ENCODE measurements at places on chromosomes 11 and 22.

DNA sequence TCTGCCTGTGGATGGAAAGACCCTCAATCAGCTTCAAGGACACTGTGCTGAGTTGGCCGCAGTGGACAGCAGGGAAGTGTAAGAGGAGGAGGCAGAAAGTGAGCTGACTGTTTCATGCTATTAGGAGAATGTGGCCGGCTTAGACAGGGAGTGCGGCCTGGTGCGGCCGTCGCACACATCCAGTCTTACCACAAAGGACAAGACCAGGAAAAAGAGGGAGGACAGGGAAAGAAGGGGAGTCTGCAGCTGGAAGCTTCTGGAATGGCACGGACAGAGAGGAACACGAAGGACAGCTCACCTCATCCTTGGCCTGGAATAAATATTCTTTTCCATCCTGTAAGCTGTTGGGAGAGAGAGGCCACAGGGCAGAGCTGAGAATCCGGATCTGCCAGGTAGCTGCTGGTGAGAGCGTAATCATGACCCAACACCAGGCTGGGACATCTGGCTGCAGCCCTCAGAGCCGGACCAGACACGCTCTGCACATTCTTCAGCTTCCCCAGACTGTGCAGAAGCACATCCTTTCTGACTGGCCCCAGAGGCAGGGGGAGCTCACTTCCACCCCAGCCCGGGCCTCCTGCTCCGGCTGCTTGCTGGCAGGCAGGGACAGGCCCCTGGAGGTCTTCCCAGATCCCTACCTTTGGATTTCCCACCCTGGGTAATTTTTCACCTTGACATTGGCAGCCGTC lies 8.6 kb upstream of the RBM4B start:
- DNase-seq = no peak

DNA sequence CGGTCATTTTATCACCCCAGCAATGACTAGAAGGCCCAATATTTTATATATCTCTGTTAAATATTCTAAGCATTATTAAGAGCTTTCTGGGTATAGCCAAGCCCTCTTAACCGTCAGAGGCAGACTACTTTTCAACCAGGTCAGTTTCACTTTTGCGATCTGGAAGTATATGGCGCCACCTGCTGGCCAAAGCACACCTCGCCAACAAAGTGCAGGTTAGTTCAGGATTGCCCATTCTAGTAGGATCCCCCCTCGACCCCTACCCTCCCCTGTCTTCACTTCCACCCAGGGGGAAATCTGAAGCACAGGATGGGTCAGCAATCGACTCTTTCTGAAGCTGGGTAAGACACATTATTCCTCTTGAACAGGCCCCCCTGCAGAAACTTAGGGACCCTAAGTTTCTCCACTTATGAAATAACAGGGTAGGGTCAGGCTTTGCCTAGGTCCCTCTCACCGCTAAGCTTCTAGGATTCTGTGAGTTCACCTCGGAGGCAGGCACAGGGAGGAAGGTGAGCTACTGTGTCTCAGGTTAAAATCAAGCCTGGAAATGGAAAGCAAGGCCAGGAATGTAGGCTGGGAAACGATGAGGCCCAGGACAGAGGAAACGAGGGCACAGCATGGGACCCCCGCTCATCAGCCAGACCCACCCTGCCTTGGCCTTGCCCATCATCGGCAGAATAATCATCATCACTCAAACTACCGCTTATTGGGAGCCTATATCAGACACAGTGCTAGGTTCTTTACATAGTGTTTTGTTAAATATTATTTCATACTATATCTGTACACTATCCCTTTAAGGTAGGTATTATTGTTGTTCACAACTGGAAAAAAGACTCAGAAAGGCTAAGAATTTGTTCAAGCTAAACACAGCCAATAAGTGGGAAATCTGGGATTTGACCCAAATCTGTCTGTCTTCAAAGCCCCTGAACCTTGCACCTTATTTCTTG lies 35.6 kb downstream of the KCNJ1 start:
- peak; percentile 23 for DNase-seq

DNA sequence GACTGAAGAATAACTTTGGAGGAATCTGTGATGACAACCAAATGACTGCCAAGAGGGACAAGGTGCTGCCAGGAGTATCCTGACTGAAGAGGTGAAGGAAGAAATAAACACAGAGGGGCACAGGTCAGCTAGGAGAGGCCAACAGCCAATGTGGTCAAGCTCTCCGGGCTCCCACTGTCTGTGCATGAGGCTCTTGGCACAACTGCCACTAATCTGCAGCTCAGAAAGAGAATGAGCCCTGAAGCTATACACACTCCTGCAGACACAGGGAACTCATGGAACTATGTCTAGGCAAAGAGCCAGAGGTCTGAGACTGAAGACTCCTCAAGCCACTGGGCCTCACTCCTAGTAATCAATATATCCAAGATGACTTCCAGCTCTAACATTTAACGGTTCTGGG lies 7.0 kb downstream of the THRSP start:
- no peak for DNase-seq

GRCh38 chr11:105699203-105699602 lies 89.3 kb downstream of the GRIA4 start:
- DNase-seq = no peak

- DNase-seq = no peak
Observed at GRCh38 chr11:41522899-41523672, 63.6 kb upstream of the LRRC4C start.

DNA sequence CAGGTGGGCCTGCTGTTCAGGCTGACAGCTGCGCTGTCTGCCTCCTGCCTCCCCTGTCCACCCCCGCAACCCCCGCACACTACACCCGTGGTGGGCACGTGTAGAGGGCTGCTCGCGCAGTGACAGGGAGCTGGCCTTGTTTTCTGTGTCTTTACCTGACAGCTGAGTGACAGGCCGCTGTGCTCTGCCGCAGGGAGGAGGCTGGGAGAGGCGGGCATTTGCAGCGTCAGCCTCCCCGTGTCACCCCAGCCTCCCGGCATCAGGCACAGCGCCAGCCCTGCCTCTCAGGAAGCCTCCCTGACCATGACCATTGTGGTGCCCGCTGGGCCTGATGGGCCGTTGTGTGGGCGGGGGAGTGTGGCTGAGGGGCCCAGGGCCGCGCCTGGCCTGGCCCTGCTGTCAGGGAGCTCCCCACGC lies 32.0 kb upstream of the RELT start:
- DNase-seq = peak; percentile 18

DNA sequence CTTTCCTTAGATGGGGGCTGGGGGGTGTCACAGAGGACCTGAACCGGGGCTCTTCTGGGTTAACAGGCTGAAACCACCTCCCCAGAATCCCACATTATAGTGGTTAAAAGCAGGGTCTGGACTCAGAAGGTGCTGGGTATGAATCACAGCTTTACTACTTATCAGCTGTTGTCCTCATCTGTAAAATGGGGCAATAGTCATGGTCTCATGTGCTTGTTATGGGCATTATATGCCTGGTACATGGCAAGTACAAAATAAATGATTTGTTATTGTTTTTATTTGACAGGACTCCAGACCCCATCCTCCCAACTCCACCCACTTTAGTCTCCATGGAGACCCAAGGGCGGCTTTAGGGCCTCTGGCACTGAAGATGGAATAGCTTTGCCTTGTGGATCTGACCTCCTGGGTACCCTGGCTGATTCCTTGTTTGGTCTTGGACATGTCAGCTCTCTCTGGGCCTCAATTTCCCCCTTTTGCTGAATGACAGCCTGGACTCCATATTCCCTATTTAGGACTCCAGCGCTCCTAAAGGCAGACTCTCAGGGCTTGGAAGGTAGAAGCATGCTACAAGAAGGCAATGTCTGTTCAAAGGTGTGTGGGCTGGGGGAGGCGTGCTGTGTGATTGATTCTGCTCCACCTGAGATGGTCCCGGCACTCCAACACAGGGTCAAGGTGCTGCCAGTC lies 812 bp upstream of the SMTN start:
- DNase-seq = no peak

GRCh38 chr11:1195682-1196515 lies 27.0 kb upstream of the MUC5B start:
- no peak for DNase-seq

GRCh38 chr22:20466659-20467379 lies 28.8 kb downstream of the KLHL22 start:
- DNase-seq = no peak

DNA sequence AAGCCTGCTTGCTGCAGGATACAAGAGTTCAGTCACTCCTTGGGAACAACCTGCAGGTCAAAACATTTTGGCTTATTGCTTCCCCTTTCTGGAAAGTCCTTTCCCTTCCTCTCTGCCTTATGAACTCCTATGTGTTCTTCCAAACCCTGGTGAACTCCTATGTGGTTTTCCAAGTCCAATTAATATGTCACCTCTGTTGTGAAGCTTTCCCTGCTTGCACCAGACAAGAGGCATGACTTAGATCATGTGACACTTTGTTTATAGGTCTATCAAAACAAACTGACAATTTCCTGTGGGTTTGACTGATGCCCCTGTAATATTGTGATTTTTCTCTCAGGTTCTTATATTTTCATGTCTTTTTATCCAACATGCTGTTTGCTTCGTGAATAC lies 64.2 kb downstream of the ENDOD1 start:
- no peak for DNase-seq

DNA sequence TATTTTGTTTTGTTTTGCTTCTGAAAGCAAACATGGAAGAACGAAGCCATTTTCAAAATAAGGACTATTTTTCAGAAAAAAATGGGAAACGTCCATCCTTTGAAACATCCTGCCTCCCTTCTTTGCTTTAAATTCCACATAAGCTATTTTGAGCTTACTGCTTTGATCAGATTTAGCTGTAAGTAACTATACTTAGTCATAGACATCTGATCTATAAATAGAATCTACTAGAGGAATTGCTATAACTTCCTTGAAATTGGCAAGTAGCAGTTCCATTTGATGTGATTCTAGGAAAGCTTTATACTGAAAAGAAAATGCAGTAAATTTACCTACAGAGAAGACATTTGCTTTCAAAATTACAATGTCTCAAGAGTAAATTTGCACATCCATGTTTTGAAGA lies 305.8 kb downstream of the TTC28 start:
- DNase-seq = no peak

GRCh38 chr11:94938095-94939055 lies 35.0 kb downstream of the CWC15 start:
- no peak for DNase-seq

DNA sequence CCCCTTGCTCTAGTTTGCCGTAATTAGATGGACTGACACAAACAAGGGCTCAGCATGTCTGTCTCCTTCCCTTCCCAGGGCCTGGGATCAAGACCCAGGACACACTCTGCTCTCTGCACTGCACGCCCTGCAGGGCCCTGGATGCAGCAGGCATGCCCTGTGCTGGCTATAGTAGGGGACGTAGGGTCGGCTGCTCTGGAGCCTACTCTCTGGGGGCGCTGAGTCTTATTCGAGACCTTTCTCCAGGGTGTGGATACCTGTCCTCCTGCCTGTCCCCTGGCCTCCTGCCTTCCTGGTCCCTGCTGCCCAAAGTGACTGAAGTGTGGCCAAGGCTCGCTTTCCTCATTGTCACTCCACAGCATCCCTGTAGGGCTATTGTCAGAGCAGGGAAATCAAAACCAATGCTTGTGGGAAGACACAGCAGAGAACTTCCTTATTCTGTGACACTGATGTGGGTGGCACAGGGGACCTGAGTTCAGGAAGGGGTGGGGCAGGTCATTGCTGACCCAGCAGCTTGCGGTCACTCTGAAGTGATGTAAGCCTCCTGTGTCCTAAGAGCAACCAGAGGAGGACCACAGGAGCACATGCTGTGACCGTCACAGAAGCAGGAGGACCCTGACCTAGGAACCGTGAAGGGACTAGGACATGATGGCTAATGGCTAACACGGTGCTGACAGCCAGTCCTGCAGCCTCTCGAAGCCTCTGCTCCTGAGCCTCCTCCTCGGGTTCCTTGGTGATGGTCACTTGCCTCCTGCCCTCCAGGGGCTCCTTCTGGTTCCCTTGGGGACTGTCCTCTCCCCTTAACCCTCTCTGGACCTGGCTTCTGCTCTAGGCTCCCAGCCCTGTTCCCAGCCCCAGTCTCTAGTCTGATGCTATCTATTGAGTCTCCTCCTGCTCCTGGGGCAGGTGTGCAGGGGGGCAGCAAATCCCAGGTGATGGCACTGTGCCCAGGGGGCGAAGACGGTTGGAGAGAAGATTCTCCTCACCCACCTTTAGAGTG lies 10.3 kb downstream of the APOBEC3A start:
- DNase-seq = no peak

GRCh38 chr11:29265792-29266191 lies 751.0 kb downstream of the KCNA4 start:
- no peak for DNase-seq

DNA sequence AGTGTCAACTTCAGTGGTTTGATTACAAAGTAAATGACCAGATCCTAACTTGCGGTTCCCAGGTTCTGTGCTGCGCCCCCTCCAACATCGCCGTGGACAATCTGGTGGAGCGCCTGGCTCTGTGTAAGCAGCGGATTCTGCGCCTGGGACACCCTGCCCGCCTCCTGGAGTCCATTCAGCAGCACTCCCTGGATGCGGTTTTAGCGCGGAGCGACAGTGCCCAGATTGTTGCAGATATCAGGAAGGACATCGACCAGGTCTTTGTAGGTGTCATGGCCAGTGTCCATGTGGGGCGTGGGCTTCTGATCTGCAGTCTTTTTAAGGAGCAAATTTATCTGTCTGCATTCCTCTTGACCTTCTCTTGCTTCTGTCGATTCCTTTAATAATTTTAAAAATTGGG lies 11.1 kb downstream of the IGHMBP2 start:
- no peak for DNase-seq

DNA sequence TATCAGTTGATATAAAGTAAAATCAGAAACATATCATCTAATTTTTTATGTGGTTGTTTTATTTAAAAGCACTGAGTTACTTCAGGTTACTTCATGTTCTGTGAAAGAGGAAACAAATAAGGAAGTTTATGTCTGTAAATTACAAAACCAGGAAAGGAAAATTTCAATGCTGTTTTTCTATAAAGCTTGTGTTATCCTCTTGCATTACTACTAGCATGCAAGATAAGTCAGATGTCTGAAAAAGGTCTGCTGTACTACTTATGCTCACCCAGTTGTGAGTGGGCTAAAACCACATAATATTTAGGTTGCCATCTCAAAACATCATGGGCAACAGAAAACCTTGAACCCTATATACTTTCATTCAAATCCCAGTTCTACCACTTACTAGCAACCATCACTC lies 121.5 kb downstream of the ATG16L2 start:
- no peak for DNase-seq

DNA sequence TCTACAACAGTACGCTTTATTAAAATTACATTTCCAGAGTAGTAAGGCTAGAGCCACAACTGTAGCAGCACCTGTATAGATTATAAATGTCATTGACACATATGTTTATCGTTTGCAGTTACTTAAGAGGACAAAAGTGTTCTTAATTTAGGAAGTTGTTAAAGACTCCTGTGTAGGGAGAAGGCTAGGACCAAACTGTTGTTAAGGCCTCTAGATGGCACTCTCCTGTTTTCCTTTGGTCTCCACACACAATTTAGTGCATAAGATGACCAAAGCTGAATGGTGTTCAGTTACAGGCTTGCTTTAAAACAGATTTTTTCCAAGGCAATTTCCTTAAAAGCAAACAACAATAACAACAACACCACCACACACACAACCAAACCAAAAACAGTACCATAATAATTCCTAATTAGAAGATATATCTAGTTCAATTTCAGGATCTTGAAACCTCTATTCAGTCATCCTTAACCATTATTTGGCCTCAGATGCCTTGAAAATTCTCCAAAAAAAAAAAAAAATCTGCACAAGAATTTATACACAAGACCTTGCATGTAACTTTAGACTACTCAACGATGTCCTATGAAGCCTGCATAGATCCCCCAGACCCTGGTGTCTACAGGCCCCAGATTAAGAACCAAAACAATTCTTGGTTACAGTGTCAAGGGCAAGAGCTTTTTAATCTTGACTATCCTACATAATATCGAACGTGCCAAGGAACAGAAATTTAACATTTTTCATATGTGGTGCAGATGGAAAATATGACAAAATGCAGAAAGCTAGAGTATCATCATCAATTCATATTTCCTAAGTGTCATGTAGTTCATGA lies 42.6 kb upstream of the APOA1 start:
- DNase-seq = no peak

GRCh38 chr11:116224154-116224888 lies 548.5 kb downstream of the BUD13 start:
- DNase-seq = peak; percentile 47

Measured in substantia nigra (tissue), 51 donors.